ENCODE measurements at places on chromosomes 7 and 10.

GRCh38 chr7:144818511-144818910 lies 17.3 kb downstream of the TPK1 start:
- DNase-seq = no peak

DNA sequence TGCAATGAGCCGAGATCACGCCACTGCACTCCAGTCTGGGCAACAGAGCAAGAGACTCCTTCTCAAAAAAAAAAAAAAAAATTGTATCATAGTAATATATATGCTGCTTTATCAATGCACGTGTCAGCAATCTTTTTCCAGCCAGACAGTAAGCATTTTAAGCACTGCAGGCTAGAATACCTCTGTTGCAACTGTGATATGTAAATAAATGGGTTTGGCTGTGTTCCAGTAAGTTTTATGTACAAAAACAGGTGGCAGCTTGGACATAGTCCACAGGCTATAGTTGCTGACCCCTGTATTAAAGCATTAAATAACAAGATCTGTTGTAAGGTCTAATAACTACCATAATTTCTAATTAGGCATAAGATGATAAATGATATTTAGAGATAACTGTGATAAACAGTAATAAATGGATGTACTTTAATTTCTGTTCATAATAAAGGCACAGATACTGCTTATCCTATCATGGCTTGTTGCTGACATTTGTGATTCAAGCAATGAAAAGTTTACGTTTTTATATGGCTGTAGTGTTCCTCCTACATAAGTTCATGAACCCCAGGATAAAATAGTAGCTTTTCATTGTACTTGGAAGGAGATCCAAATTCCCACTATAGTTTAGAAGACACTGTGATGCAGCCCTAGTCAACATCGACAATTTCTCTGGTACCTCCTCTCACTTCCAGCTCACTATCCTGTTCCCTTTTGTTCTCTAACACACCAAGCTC lies 161.4 kb downstream of the ELMO1 start:
- no peak for DNase-seq

- DNase-seq = no peak
Measured at GRCh38 chr7:91083855-91084644, 180.2 kb upstream of the FZD1 start.

DNA sequence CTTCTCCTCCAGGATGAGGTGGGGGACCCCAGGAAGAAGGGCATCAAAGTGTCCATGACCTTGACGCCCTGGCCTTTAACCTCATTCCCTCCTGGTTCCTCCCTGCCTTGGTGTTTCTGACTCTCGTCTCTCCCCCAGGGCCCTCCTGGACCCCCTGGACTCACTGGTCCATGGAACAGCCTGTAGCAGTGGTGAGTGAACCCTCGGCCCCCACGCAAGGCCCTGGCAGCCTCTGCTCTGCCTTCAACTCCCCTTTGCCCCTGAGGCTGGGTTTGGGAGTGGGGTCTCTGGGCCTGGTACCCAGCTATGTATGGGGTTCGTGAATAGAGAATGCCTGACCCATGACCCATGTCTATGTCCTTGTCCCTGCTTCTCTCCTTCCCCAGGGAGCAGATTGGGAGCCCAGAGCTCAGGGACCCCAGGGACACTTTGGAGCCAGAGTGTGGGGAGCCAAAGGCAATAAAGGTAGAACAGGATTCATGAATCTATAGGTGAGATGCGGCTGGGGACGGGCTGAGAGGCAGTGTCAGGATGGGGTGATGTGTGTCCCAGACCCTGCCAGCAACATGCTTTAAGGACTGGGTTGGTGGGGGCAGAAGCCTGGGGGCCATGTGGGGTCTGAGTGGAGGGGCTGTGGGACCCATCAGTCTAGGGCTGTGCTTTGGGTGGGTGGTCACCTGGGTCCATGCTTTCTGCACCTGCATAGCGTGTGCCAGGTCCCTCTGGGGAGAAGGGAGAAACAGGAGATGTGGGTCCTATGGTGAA lies 18.4 kb upstream of the VOPP1 start:
- DNase-seq = no peak

DNA sequence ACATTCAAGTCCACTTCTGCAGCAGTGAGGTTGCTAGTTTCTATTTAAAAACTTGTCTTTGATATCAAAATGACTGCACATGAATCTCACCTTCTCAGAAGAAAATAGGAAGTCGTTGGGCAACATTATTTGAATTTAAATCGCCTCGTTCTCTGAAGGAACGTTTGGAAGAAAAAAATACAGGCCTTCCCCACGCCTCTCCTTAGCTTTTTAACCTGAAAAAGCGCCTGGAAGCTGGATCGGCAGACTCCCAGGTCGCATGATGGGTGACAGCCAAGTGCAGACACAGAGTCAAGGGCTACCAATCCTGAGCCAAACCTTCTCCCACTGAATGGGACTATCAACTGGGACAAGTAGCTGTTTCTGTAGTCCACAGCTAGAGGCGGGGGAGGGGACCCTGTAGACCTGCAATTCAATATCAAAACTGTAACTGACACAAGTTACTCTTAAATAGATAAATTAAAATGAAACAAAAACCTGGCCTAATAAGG lies 2.2 kb downstream of the FAM53B start:
- no peak for DNase-seq

GRCh38 chr10:96513305-96513697 lies 425 bp downstream of the TLL2 start:
- DNase-seq = no peak

DNA sequence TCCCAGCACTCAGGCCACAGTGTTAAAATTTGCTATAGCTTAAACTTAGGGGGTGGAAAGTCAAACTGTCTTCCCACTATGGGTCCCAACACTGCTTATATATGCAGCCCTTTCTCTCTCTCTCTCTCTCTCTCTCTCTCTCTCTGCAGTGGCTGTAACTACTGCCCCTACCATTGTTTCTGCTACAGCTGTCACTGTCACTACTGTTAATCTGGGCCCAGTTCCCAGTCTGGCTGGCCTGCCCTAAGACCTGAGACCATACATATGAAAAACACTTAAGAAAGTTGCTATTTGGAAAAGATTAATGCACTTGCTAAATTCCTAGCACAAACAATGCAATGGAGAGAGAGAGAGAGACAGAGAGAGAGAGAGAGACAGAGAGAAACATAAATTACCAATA lies 78.6 kb downstream of the THSD7A start:
- DNase-seq = no peak

GRCh38 chr10:53223851-53224250 lies 451.3 kb upstream of the MBL2 start:
- DNase-seq = no peak

DNA sequence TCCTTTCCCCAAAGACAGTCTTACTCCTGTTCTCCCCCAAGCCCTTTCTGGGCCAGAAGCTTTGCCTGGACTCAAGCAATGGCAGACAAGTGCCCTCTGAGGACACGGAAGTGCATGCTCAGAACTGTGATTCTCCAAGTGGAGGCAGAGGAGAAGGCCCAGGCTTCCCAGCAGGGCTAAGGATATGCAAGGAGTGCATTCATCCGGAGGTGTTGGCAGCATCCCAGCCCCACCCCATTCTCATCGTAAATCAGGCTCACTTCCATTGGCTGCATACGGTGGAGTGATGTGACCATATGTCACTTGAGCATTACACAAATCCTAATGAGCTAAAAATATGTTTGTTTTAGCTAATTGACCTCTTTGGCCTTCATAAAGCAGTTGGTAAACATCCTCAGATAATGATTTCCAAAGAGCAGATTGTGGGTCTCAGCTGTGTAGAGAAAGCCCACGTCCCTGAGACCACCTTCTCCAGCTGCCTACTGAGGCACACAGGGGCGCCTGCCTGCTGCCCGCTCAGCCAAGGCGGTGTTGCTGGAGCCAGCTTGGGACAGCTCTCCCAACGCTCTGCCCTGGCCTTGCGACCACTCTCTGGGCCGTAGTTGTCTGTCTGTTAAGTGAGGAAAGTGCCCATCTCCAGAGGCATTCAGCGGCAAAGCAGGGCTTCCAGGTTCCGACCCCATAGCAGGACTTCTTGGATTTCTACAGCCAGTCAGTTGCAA lies 1.4 kb upstream of the RBP3 start:
- DNase-seq = no peak

GRCh38 chr7:55065079-55065478 lies 46.3 kb downstream of the EGFR start:
- peak; percentile 99 for DNase-seq

DNA sequence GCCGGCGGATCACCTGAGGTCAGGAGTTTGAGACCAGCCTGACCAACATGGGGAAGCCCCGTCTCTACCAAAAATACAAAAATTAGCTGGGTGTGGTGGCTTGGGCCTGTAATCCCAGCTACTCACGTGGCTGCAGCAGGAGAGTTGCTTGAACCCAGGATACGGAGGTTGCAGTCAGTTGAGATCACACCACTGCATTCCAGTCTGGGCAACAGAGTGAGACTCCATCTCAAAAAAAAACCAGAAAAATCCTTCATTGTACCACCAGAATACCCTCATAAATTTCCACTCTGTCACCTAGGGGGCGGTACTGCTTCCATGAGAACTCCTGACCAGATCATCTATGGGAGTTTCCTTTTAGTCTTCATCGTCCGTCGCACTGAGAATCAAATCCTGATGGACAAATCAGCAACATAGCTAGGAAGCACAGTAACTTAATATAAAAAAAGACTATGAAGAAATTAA lies 225.8 kb upstream of the KLF14 start:
- peak; percentile 94 for DNase-seq

- DNase-seq = no peak
Measured at GRCh38 chr10:102613286-102613685, 31.0 kb upstream of the TRIM8 start.

DNA sequence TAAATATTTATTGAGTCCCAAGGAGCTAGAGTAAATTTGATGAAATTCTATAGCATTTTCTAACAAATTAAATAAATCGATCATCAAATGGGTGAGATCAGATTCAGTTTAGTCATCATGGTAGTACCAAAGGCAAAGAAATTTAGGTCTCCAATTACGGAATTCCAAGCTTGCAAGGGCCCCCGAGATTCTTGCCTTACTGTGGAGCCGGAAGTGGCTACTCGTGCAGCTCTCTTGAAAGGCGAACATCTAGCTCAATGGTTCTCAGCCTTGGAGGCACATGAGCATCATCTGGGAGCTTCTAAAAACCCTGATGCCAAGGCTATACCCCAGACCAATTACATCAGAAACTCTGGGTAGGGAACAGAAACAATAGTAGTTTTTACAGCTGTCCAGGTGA lies 117.9 kb upstream of the PRR15 start:
- DNase-seq = no peak

GRCh38 chr7:70392256-70392876 lies 739.6 kb upstream of the GALNT17 start:
- DNase-seq = peak; percentile 62

- DNase-seq = peak; percentile 16
Measured at GRCh38 chr7:31633894-31634494, 53.0 kb upstream of the PPP1R17 start.

GRCh38 chr10:24091256-24091655 lies 117.7 kb upstream of the KIAA1217 start:
- peak; percentile 49 for DNase-seq

DNA sequence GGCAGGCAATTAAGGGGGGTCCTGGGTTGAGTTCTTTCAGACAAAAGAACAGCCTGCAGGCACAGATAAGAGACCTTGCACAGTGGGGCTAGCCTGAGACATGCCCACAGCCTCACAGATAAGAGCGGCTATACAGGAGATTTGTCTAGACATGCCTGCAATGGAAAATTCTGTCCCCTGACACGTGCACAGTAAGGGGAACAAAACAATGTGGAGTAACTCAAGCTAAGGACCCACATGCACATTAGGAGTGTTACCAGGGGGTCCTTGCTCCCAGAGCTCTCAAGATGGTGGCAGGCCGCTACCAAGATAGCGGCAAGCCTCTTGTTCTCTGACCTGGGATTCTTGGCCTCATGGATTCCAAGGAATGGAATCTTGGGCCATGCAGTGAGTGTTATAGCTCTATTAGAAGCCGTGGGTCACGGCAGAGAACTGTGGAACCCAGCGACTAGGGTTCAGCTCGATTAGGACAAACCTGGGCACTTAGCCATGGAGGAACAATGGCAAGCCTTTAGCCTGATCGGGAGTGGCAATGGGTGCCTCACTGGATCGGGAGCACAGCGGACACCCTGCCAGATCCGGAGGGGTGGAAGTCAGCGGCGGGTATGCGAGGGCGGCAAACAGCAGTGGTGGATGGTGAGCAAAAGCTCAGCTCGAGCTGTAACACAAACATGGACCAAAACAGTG lies 196.9 kb downstream of the CCSER2 start:
- DNase-seq = no peak

GRCh38 chr7:126608339-126608776 lies 644.4 kb downstream of the GRM8 start:
- DNase-seq = no peak

GRCh38 chr10:43963793-43964425 lies 315.2 kb upstream of the ZNF32 start:
- DNase-seq = no peak

- no peak for DNase-seq
Measured at GRCh38 chr7:139853506-139854123, 24.6 kb downstream of the TBXAS1 start.

- peak; percentile 46 for DNase-seq
Measured at GRCh38 chr7:26675143-26675887, 189.1 kb downstream of the SKAP2 start.

DNA sequence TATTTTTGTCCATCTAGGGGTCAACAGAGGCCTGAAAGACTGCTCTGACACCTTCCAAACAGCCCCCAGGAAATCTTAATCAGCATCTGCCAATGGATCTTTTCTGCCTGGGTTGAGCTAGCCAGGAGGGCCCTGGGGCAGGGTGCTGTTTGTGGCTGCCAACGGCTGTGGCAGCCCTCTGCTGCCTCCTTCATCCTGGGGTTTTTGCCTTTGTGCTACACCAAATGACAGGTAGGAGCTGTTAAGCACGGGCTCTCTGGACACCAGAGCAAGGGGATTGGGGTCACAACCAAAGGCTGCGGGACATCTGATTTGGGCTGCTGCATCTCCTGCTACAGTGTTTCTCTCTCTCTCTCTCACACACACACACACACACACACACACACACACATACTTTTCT lies 2.0 kb upstream of the KIAA1217 start:
- no peak for DNase-seq

GRCh38 chr10:17644485-17644943 lies 563 bp downstream of the STAM start:
- no peak for DNase-seq

GRCh38 chr10:122551450-122551849 lies 9.1 kb upstream of the DMBT1 start:
- no peak for DNase-seq

DNA sequence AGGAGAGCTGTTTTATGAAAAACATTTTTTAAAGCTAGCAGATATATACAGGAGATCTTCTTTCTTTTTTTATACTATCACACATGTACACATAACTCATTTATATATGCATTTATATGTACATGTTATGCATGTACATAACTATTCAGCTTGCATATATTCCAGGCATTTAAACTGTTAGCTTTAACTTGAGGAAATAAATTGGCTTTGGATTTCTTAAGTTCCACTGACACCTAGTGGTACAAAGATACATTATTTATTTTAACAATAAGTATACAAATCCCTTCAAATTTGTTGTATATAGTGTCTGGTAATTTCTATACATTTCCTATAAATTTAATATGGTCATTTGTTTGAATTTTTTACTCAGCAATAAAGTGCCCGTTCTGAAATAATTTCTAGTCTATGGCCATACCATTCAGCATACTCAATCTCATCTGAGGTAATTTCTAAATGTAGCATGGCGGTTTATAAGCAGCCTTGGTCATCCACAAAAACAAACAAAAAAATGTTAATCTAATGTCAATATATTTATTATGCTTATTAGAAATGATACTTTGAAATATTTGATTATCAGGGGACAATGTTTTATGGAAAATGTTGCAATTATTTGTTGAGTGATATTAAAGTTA lies 11.6 kb downstream of the ZDHHC6 start:
- DNase-seq = peak; percentile 22

GRCh38 chr10:61448841-61449600 lies 4.2 kb downstream of the TMEM26 start:
- no peak for DNase-seq

Data from fibroblast of skin of abdomen (primary cell).